NAMALWA (cell line): ENCODE measurements at places on chromosomes 6 and 20.

DNA sequence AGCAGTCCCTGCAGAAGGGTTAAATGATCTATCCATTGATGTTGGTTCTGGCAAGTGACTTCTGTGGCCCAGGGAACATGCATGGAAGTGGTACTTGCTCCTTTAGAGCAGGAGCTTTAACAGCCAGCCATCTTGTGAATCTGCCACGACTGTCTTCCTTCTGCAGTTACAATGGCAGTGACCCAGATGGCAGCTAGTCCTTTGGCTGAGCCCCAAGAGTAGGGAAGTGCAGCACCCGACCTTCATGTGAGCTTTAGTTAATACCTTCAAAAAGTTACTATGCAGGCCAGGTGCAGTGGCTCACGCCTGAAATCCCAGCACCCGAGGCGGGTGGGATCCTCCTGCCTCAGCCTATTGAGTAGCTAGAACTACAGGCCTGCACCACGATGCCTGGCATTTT, 66.4 kb downstream of the POPDC3 start:
- DNase-seq: no peak

DNA sequence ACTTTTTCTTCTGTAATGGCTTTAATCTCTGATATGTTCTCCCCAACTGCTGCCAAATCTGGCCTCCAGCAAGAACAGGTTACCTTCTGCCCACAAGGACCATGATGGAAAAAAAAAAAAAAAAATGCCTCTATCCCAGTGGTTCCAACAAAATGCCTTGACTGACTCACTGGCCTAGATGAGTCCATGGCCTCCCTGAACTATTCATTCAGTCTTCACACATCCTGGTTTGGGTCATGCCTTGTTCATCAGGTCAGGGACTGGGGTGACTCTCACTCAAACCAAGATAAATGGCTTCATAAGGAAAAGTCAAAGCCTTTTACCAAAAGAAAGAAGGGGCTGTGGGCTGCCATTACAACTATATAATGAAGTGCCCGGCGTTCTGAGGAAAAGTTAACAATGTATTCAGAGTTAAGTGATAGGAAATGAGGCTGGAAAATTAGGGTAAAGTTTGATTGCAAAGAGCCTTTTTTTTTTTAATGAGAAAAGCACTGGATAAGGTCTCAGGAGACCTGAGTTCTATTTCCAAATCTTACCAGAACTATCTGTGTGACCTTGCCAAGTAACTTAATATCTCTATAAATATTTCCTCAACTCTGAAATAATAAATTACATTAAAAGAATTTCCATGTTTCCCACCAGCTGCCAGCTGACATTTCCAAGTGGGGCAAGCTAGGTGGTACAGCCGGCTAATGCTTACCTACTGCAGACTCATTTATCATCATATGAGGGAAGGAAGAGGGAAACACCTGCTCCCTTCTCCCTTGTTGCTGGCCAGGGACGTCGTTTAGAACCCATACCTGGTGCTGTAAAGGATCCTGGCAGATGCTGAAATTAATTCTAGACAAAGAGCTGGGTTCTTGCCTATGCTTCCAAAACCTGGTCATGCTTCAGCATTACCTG, 380.0 kb upstream of the MARCKS start:
- no peak for DNase-seq

DNA sequence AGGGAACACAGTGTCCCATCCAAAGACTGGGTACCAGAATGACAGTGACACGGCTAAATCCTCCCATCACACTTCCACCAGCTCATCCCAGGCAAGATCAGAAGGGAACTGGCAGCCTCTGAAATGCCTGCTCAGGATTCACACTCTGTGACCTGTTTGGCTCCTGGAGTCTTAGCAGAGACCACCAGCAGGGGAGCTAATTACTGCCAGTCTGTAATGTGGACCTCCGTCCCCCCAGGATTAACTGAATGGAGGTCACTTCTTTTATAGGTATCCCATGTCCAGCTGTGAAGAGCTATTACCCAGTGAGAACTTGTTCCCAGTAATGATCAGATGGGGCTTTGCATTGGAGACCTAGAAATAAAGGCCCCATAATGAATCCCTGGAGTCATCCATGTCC, 45.2 kb downstream of the DEFB114 start:
- no peak for DNase-seq

GRCh38 chr6:7819431-7820015, 91.1 kb downstream of the TXNDC5 start:
- DNase-seq: no peak

DNA sequence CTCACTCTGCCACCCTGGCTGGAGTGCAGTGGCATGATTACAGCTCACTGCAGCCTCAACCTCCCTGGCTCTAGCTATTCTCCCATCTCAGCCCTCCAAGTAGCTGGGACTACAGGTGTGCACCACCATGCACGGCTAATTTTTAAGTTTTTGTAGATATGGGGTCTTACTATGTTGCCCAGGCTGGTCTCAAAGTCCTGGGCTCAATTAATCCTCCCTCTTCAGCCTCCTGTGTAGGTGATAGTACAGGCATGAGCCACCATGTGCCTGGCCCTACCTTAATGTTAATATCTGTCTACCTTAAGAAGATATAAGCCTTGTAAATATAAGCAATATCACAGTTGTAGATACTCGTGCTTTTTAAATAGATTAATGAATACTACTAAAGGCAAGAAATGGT, 16.7 kb downstream of the EEF1A1 start:
- DNase-seq: no peak

DNA sequence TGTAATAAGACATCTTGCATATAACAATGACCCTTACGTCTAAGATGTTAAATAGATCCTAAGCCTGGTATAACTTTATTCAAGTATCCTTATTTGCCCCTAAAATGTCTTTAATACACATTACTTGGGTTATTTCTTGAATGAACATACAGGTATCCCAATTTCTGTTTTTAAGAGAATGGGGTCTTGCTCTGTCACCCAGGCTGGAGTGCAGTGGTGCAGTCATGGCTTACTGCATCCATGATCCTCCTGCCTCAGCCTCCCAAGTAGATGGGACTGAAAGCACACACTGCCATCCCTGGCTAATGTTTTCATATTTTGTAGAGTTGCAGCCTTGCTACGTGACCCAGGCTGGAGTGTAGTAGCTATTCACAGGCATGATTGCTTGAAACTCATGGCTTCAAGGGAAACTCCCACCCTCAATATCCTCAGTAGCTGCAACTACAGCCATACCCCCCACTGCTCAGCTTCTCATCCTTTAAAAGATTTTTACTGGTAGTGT, 10.4 kb upstream of the ZNFX1 start:
- DNase-seq: peak; percentile 46

DNA sequence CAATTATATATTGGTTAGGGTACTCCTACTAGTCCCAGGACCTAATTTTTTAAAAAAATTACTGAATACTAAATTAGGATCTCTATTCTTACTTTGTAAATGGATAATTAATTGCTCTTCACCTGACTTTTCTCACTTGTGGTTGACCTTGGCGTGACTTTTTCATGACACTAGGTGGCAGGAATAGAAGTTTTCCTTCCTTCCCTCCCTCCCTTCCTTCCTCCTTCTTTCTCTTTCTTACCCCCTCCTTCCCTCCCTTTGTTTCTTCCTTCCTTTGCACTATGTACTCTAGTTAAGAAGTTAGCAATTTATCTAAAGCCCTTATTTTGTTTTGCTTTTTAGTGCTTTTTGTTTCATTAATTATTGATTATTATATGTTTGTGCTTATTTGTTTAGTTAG, 20.4 kb upstream of the HBS1L start:
- no peak for DNase-seq

GRCh38 chr6:3162565-3163247, 5.4 kb upstream of the TUBB2A start:
- DNase-seq: peak; percentile 64

DNA sequence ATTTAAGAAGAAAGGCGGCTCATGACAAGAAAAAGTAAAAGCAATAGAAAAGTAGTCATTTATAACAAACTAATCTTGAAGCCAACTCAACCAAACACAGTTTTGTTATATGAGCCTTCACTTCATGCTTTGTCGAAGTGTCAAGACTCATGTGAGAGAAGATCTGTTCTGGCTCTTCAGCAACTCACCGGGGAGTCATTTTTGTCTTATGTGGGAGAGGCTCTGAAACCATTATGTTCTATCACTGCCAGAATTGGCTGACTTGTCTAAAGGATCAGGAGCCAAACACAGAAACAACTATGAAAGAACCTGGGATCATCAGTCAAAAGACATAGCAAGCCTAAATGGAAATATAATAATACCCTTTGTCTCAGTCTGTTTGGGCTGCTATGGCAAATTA, 105.2 kb downstream of the CDK19 start:
- no peak for DNase-seq

DNA sequence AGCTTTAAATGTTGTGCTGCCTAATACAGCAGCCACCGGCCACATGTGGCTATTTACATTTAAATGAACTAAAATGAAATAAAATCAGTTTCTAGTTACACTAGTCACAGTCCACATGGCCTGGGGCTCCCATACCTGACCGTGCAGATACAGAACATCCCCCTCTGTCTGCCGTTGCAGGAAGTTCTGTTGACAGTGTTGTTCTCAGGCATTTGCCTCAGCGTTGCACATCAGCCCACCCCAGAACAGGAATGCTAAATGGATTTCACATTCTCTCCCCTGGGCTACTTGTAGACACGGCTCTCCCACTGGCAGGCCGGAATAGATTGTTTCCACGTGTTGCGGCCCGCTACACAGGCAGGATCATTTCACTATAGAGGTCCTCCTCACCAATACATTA, 26.3 kb downstream of the JAG1 start:
- peak; percentile 41 for DNase-seq

DNA sequence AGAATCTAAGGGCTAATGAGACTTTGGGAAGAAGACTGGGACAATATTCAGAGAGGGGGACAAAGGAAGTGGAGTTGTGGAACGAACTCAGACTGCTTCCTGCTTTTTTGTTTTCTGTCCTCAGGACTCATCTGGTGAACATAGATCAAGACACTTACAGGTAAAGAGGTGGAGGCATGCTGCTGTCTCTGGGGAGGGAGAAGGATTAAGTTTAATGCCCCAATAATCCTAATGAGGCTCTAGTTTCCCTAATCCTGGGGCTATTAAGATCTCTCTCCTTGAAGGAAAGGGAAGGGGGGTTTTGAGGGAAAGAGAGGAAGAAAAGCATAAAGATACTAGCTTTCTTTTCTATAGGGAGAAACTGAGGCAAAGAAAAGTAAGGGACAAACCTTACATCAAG, 4.6 kb downstream of the MSH5 start:
- no peak for DNase-seq

DNA sequence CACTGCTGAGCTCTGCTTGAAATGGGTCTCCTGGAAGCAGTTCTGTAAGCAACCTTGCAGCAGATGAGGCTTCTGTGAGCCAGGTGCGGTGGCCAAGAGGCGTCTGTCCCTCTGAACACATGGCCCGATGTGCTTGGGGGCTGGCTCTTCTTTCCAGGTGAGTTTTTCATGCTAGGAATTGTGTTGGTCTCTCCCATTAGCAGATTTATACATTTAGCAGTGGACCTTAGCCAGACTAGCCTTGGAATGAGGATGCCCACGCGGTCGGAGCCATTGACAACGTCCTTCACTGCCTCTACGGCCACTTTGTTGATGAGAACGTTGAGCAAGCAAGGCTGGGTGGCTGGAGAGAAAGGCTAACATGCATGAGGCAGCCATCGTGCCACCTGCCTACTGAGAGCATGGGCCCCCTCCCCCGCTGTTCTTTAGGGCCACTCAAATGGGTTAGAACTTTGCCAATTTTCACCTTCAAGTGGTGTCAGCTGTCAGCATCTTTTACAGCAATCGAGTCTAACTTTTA, 33.5 kb downstream of the ERMARD start:
- no peak for DNase-seq

GRCh38 chr20:10504994-10505730, 70.1 kb downstream of the SLX4IP start:
- no peak for DNase-seq

- no peak for DNase-seq
Observed at GRCh38 chr6:136753624-136754023, 38.7 kb downstream of the MAP3K5 start.

GRCh38 chr6:91751526-91751925, 1164.7 kb upstream of the MAP3K7 start:
- DNase-seq: no peak

- DNase-seq: no peak
Observed at GRCh38 chr6:20236909-20237600, 24.8 kb upstream of the MBOAT1 start.

DNA sequence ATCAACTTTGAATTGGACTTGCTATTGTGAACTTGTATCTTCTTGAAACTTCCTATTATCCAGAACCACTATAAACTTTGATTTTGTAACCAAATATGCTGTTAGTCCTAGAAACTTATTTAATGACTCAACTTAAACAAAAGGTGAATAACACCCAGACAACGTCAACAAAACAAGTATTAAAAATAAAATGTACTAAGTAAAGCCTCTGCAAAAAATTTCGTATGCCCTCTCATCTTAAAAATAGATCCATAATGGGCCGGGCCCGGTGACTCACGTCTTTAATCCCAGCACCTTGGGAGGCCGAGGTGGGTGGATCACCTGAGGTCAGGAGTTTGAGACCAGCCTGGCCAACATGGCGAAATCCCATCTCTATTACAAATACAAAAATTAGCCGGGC, 401.7 kb downstream of the ESR1 start:
- DNase-seq: no peak

- DNase-seq: no peak
Observed at GRCh38 chr6:51323056-51323455, 504.4 kb downstream of the TFAP2B start.

DNA sequence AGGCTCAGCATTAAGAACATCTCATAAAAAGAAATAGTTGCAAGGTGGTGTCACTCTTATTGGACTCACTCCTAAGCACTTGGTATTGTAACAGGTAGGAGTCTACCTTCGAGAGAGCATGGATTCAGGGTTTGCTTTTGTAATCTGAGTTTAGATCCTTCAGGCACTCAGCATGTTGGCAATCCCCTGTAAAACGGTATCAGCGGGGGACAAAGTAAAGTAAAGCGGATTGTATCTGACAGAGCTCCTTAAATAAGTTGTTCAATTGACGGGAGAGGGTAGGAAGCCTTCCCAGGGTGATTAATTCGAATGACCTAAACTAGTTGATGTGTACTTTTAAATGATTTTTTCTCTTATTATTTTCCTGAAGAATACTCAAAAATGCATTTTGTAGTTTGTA, 869.8 kb upstream of the EPHA7 start:
- DNase-seq: no peak

DNA sequence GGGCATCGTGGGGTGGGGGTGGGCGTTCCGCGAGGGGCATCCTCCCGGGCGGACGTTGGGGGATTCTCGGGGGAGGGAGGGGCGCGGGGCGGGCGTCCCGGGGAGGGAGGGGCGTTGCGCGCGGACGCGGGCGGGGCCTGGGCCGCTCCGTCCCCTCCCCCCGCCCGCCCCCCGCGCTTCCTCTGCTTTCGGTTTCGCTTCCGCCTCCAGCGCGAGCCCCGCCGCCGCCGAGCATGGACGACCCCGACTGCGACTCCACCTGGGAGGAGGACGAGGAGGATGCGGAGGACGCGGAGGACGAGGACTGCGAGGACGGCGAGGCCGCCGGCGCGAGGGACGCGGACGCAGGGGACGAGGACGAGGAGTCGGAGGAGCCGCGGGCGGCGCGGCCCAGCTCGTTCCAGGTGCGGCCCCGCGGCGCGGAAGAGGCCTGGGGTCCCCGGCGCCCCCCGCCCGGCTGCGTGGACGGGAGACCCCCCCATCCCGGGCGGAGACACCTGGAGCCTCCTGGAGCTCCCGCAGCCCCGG, at the start of gene OGFR:
Gene OGFR, plus strand, starts transcription at position 209 of the 528 bp plus-strand sequence. Its CDS starts 25 bp downstream, at position 234.
- DNase-seq: peak; percentile 81
